ENCODE measurements at places on chromosomes 13 and 19.

DNA sequence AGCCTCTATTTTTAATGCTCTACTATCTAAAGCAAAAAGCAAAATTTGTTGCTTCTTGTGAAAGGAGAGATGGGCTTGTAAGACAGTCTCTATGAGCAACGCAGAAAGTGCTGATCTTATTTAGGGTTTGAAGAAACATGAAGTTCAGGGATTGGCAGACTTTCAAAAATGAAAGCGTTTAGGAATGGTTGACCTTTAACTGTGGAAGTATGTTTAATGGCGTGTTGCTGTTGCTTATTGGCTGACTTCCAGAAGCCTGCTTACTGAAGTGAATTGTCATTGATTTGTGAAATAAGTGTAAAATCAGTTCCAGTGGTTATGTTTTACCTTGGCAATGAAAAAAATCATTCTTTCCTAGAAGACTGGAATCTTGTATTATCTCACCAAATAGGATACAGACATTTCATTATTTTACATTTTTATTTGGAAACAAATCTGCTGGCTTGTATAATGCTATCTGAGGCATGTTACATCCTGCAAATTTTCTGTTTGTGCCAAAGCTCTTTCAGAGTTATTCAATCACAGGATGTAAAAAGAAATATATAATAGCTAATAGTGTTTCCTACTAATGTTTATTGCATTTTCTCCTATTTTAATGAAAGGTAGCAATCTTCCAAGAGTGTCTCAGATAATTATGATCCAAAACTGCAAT is 221.3 kb upstream of the SLITRK6 start:
- DNase-seq: no peak

DNA sequence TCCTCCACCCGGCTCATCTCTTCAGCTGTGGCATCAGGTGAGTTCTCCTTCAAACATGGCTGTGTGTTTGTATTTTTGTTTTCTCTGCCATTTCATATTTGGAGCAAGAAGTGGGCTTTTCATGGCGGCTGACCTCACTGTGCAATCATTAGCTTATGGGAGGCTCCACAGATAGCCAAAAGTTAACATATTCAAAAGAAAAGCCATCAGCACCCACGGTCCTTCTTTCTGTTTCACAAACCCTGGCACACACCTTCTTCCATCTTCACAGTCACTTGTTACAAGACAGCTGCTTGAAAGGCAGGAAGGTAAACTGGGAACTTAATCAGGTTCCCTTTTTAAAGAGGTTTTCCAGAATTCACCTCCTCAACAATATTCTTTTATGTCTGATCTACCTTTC is 69.3 kb upstream of the ATP12A start:
- DNase-seq: no peak

DNA sequence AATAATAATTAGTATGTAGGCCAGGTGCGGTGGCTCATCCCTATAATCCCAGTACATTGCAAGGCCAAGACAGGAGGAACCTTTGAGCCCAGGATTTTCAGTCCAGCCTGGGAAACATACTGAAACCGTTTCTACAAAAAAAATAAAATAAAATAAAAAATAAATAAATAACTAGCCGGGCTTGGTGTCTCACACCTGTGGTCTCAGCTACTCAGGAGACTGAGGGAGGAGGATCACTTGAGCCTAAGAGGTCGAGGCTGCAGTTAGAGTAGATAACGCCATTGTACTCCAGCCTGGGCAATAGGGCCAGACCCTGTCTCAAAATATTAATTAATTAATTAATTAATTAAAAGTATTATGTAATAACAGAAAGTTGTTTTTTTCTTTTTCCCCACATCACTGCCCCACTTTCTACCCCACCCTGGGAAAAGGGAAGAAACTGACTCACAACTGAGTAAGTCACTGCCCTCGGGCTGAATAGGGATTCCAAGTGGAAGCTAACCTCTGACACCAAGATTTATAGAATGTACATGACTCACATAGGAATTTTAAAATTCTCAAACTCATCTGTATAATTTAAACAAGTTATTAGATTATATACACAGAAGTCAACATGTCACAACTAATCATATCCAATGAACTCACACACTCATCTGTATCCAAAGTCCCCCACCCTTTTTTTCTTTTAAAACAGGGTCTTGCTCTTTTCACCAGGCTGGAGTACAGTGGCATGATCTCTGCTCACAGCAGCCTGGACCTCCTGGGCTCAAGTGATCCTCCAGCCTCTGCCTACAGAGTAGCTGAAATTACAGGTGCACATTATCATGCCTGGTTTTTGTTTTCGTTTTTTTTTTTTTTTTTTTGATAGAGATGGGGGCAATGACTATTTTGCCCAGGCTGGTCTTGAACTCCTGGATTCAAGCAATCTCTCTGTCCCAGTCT is 12.5 kb downstream of the ZNF611 start:
- DNase-seq: no peak

DNA sequence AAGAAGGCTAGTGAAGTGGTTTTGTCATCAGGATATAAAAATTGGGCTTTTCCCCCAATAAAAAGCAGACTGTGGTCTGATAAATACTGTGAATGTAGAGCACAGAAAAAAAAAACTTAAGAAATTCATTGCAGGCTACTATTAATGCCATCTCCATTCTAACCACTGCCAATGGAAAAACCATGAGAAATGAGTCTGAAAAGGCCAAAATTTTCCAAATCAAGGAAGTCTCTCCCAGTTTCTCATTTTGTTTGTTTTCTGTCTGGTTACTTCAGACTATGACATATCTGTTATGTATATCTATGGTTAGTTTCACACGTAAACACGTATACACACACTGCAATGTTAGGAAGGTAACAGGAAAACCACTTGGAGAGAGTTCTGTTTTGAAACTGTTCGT is 193.6 kb upstream of the TSC22D1 start:
- DNase-seq: no peak

DNA sequence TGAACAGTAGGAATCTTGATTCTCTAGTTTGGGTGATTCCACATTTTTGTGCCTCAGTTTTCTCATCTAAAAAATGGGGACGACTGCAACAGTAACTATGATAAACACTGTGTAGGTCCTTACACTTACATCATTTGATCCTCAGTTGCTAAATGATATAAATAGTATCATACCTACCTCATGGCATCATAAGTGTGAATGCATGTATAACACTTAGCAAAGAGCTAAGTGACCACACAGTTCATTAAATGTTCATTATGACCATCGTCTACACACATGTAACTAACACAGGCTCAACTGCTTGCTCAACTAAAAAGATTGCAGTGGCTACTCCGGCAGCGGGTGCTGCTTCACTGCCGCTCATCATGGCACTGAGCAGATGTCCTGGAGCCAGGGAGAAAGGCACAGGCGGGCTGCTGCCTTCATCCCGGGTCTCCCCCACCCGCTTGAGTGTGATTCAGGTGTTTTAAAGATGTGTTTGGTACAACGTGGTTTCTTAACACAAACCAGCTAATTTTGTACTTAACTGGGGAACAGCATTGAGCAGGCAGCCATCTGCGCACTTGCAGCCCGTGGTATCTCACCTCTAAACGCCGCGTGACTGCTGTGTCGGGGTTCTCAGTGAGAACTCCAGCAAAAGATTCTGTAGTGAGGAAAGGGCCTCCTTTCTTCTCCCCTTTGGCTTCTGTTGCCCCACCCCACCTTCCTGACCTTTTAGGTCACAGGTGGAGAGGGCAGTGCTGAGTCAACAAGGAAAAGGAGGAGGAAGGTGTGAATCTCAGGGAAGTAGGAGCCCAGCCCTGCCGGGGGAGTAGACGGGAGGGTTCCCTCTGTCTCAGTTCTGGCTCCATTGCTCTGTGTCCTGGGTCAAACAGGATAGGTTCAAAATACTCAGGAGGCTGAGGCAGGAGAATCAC is 11.7 kb upstream of the ACTN4 start:
- DNase-seq: no peak

DNA sequence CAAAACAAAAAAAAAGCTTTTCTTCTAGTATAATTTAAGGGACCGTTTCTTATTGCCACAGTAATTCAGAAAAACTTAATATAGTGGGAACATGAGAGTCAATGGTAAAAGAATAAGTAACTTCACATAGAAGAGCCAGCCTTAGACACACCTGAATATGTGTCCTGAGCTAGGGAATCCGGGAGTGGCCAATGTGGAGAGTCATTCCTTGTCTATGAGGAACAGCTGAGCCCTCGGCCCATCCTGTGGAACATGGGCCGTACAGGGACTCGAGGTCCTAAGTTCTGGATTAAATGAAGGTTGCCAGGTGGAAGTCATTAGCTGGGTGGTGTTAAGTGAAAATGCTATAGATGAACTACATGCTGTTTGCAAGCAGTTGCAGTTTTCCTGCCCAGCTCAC is 32.2 kb downstream of the EFNB2 start:
- no peak for DNase-seq

GRCh38 chr19:44891016-44891882 is at the start of gene TOMM40:
TOMM40 (plus strand) TSS chr19:44891254; CDS start chr19:44891416, 162 bp downstream.
- peak; percentile 99 for DNase-seq

GRCh38 chr19:7456964-7457541 is 31.8 kb downstream of the PEX11G start:
- DNase-seq: no peak

Measured in T-helper 1 cell (primary cell).